ENCODE measurements at places on chromosomes 13 and 19.
A peak's percentile ranks its signal among the peaks of the same experiment; 100 is the strongest.

DNA sequence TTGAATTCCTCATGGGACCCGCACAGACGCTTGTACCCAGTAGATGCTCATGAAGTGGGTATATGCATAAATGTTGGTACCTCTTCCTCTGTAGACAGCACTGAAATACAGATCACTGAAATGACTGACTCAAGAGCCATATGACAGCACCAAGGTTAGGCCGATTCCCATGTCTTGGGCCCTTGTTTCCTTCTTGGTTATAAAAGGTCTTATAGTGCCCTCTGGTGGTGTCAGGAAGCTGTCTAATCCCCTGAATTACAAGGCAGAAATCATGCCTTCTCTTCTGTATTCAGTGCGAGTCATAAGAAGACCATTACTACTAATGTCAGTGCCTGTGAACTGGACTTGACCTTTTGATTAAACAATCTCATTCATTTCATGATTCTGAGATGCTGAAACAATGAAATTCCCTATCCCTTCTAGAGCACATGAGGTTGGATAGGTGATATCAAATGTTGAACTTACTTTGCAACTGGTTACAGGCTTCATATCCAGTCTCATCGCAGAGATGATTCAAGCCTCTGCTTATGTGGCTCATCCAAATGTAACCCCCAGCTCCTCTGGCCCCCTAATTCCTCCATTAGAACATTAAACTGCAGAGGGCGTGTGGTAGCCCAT is 59.7 kb downstream of the SPATA13 start:
- DNase-seq, result peak; percentile 24

DNA sequence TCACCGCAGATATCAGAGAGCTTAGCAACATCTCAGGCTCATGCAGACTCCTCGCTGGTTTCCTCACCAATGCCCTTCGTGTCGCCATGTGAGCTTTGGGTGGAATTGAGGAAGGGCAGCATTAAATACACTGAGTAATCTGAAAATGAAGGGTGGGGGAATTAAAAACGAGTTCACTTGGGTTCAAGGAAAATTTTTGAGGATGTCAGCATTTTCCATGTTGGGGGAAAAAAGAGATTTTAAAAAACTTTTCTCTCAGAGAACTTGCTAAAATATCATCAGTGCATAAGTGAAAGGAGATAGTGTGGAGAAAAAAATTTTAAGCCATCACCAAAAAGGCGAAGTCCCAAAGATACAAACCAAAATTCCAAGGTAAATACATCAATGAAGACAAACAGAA is 359.3 kb downstream of the KCNRG start:
- no peak for DNase-seq

GRCh38 chr19:29393915-29394460 is 131.8 kb upstream of the VSTM2B start:
- no peak for DNase-seq

GRCh38 chr13:79631051-79631659 is 150.2 kb downstream of the NDFIP2 start:
- DNase-seq, result no peak

DNA sequence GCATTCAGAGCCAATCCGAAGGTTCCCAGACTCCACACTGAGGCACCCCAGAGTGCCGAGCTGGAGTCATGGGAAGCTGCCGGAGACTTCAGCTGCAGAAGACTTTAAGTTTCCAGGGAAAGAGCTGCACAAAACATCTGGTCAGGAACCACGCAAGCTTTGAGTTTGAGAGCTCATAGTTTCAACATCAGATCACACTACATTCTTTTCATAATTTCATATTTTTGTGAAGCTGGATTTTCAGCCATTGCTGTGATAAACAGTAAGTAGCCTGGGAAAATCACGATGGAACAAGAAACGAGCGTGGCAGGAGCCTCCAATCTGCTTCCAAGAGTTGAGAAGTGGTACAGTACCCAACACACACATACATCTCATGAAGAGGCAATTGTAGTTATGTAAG is 25.5 kb upstream of the ATP12A start:
- DNase-seq, result no peak

GRCh38 chr13:29105779-29106178 is 285.6 kb downstream of the MTUS2 start:
- DNase-seq, result no peak

- no peak for DNase-seq
Measured at GRCh38 chr13:46951516-46951915, 54.7 kb upstream of the HTR2A start.

- DNase-seq, result no peak
Measured at GRCh38 chr19:58429745-58430144, 10.2 kb downstream of the ZNF132 start.

GRCh38 chr13:85194482-85194881 is 604.7 kb downstream of the SLITRK6 start:
- DNase-seq, result no peak

DNA sequence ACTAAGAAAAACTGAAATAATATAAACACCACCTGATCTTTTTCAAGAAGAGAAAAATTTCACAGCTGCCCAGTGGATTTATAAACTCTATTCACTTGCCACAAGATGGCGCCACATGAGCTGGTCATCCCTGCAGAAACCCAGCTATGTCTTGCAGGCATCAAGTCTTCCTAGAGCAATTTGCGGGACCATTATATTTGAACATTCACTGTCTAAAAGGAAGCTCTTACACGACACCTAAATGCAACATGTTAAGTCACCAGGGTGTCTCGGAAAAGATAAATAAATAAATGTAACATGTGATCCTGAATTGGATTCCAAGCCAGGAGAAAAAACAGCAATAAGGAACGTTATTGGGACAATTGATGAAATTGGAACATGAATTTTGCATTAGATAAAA is 20.3 kb upstream of the AKT2 start:
- DNase-seq, result peak; percentile 70

DNA sequence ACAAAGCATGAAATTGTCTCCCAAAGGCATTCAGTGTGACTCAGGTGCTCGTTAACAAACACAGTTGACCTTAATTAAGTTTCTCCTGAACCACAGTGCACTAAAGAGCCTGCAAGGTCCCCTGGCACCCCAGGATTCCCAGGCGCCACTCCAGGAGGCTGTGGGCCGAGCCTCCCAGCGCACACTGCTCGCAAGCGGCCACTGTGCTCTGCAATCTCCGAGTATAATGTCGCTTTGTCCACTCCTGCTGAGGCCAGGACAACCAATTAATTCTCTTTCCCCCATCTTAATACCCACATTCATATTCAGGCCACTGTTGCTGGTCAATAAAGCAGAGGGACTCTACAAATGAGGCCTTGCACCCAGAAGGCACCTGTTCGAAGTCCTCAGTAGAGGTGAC is 8.8 kb downstream of the RAB20 start:
- DNase-seq, result no peak

DNA sequence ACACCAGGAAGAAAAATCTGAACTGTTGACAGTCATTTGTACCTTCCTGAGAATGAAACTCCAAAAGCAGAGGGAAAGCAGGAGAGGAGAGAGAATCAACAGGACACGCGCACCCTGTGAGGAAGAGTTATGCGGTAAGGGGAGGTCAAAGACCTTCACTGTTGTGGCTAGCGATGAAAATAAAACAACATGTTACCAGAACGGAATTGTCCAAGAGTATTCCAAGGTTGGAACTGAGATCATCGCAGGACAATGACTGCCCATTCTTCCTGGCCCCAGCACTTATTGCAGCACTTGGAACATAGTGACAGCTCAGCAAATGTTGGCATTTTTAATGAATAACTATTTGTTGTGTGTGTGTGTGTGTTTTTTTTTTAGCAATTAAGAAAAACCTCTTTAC is 176.0 kb upstream of the TSC22D1 start:
- DNase-seq, result no peak

GRCh38 chr13:24842549-24843274 is 78.7 kb downstream of the RNF17 start:
- no peak for DNase-seq

GRCh38 chr19:41555748-41556147 is 20.2 kb upstream of the CEACAM21 start:
- DNase-seq, result no peak

DNA sequence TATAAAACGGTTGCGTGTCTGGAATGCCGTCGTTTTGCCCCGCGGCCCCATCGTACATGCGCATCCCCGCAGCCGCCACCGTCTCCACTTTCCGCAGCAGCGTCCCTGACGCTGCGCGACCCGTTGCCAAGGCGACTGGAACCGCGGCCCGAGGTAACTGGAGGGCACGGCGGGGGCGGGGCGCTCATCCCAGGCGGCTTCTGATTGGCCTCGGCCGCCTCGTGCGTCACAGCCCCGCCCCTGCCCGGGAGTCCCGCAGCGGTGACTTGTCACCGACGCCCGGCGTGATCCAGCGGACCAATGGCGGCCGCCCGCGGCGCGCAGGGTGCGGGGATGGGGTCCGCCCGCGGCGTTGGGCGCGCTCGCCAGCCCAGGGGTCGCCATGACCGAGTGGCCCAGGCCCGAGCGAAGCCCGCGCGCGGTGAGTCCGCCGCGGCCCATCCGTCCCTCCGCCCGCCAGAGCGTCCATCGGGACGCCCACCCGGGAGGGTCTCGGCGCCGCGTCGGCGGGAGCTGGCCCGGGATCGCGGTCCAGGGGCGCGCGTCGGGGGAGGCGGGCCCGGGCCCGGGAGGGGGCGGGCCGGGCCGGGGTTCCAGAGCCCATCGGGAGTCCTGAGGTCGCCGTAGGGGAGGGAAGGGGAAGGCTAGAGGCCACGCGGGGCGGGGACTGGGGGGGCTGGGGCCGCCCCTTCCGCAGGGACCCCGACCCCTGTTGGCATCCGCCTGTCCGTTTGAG is at the start of gene ZSCAN1:
TSS of gene ZSCAN1 (plus strand) at position 285 of the 736 bp plus-strand sequence. CDS start 3,812 bp downstream, outside the sequence.
- DNase-seq, result peak; percentile 10

GRCh38 chr13:111359237-111359915 is 38.9 kb downstream of the TEX29 start:
- DNase-seq, result no peak

DNA sequence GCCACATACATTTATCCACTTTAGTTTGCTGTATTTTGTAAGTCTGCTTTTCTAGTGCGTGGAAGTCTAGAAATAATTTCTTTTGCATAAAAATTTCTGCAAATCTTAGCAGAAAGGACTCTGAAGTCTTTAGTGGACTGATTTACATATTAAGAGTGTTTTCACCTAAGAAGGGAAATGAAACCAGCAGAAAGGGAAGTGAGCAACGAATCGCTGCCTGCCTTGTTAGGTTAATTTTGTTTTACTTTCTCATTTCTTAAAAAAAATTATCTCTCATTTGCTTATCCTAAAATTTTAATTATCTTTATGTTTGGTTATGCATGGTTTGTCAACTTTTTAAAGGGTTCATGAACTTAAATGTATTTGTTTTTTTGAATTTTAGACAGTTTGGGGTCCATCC is 767 bp upstream of the GPR18 start:
- no peak for DNase-seq

DNA sequence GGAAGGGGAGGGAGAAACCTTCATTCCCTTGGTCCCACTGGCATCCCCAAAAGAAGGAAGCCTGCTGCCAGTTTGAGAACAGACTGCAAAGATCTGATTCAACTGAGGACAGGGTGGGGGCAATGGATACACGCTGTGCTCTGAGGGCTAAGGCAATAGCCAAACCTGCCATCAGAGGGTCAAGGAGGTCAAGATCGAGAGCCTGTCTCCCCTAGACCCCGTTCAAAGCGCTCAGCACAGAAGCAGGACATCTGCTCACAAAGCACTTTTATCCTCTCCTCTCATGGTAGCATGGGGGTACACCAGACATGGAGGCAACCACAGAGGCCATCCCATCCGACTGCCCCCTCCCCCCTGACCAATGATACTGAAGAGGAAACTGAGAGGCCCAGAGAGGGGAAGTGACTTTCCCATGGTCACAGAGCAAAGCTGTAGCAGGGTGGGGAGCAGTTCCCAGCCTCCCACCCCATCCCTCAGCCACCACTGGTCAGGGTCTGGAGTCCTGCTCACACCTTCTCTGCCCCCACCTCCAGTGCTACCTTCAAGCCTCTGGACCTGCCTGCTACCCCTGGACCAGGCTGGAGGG is 11.1 kb downstream of the POU2F2 start:
- no peak for DNase-seq

- no peak for DNase-seq
Measured at GRCh38 chr13:100941377-100942368, 267.1 kb upstream of the TMTC4 start.

DNA sequence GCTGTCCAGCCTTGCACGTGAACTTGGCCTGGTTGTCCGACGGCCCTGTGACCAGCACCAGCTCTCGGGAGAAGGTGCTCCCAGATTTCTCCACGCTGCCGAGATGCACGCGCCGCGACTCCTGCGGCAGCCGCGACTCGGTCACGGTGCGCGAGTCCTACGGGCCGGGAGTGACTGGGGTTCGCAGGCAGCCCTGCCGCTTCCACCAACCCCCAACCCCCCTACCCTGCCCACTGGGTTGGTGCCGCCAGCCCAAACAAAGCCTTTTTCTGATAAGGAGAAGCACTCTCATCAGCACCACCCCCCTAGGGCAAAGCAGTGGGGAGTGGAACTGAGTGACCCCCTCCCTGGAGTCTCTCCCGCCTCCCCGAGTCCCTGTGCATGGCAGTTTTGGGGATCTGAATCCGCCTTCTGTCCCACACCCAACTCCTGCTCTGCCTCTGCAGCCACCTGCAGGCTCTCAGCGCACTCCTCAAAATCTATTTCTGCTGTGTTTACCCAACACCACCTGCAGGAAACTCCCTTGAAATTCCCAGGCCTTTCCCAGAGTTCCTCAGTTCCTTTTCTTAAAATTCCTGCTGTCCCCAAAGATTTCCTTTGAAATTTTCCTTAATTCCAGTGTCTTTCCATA is 6.2 kb downstream of the NPHS1 start:
- no peak for DNase-seq

GRCh38 chr13:28425793-28426192 is 69.1 kb downstream of the FLT1 start:
- no peak for DNase-seq

GRCh38 chr19:53158119-53158656 is 665 bp downstream of the ZNF347 start:
- DNase-seq, result peak; percentile 13

GRCh38 chr13:27578121-27579030 is 42.0 kb downstream of the LNX2 start:
- DNase-seq, result no peak

- peak; percentile 25 for DNase-seq
Measured at GRCh38 chr19:39297931-39298634, 1.9 kb downstream of the IFNL1 start.

DNA sequence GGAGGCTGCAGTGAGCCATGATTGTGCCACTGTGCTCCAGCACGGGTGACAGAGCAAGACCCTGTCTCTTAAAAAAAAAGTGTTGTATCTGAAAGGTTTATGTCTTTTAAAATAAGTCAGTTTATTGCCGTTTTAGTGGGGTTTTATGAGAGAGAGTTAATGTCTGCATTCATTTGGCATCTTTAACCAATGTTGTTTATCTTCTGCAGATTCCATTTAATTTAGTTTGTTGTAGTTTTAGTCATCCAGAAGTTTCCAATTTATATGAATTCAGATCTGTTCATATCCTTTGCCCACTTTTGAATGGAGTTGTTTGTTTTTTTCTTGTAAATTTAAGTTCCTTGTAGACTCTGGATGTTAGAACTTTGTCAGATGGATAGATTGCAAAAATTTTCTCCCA is 36.7 kb upstream of the LPAR6 start:
- no peak for DNase-seq

DNA sequence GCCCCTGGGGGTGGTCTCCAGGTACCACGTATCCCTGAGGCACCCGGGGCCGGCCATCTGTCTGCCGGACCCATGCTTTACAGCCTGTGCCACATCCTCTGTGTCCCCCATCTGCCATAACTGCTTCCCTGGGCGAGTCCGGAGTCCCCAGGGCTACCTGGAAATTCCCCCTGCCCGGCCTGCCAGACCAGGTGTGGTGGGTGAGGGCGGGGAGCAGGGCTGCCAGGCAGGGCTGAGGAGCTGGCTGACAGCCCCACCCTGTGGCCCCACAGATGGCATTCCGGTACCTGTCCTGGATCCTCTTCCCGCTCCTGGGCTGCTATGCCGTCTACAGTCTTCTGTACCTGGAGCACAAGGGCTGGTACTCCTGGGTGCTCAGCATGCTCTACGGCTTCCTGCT is 10.3 kb upstream of the RELB start:
- DNase-seq, result no peak

Measured in activated T-cell treated with anti-CD3 and anti-CD28 coated beads for 1 hour (primary cell).